Stimulated activated CD4-positive, alpha-beta T cell treated with anti-CD3 and anti-CD28 coated beads, Interleukin-2, amount 100 ng/mL, for 24 hours (primary cell): ENCODE measurements at places on chromosomes 13 and 19.

DNA sequence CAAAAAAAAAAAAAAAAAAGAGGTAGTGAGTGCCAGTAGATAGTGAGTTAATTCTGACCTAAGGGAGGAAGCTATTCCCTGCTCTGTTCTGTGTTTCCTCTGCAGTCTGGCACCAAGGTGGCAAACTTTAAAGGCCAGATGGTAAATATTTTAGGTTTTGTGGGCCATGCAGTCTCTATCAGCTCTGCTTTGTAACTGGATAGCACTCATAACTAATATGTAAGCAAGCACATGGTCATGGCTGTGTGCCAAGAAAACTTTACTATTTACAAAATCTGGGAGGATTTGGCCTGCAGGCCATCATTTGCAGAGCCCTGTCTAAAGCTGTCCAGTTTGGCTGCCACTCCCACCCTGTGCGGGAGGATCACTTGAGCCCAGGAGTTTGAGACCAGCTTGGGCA is 4.3 kb downstream of the PIN1 start:
- DNase-seq: no peak

- no peak for DNase-seq
These were observed 93.0 kb downstream of the ITGBL1 start for GRCh38 chr13:101545521-101545920.

GRCh38 chr13:104163866-104164630 is 1097.8 kb upstream of the SLC10A2 start:
- DNase-seq: no peak

- DNase-seq: no peak
These were observed 7.8 kb downstream of the DIAPH3 start for GRCh38 chr13:60155978-60156377.
